Coronary artery (tissue), 2 donors: ENCODE measurements at places on chromosomes 5 and 9.

DNA sequence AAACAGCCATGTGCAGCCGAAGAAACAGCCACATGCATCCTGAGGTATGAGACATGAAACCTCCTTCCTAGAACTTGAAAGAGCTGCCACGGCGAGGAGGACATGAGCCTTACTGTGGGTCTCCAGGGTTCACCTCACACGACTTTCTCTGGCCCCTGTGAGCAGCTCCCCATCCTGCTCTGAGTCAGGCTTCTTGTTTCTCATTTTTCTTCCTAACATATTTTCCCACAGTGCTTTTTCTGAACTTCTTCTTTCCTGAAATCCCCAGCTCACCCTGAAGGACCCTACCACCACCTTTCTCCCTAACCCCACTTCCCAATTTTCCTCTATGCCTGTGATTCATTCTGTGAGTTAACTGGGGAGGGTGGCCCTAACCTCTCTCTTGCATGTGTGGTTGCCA is 33.7 kb upstream of the ADRB2 start:
- no peak for DNase-seq

DNA sequence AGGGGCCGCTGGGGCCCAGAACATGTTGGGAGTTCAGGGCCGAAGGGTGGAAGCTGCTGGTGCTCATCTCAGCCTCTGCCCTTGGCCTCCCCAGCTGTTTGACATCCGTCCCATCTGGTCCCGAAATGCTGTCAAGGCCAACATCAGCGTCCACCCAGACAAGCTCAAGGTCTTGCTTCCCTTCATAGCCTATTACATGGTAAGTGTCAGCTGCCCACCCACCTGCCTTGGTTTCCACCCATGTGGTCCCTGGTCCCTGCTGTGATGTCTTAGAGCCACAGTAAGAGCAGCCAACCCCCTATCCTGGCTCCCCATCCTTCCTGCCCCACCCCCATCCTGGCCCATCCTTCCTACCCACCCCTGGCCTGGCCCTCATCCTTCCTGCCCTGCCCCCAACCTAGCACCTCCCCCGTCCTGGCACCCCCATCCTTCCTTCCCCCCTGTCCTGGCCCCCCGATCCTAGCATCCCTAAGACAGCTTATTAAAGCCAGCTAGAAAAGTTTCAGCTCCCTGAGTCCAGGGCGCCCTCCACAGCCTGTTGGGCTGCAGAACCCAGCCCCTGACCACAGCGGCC is 9.7 kb upstream of the CEL start:
- DNase-seq = no peak

DNA sequence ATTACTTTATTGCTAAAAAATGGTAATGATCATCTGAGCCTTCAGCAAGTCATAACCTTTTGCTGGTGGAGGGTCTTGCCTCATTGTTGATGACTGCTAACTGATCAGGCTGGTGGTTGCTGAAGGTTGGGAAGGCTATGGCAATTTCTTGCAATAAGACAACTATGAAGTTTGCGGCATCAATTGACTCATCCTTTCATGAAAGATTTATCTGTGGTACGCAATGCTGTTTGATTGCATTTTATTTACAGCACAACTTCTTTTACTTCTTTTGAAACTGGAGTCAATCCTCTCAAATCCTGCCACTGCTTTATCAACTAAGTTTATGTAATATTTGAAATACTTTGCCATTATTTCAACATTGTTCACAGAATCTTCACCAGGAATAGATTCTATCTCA is 58.3 kb upstream of the ACO1 start:
- no peak for DNase-seq

DNA sequence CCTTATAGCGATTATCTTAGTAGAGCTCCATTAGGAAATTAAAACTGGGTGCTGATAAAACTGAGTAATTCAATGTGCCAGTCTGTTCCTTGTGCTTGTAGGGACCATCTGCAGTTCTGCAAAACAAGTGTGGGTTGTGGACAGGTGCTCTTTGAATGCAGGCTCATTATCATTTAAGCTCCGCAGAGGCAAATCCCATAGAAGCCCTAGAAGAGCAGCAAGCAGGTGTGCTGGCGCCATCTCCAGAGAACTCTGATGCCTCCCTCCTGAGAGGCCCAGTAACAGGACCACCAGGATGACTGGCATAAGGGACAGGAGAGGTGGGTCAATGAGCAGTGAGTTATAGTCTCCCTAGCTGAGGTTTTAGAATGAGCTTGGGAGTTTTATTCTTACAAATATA is 1342.4 kb upstream of the DMAC1 start:
- DNase-seq = no peak

DNA sequence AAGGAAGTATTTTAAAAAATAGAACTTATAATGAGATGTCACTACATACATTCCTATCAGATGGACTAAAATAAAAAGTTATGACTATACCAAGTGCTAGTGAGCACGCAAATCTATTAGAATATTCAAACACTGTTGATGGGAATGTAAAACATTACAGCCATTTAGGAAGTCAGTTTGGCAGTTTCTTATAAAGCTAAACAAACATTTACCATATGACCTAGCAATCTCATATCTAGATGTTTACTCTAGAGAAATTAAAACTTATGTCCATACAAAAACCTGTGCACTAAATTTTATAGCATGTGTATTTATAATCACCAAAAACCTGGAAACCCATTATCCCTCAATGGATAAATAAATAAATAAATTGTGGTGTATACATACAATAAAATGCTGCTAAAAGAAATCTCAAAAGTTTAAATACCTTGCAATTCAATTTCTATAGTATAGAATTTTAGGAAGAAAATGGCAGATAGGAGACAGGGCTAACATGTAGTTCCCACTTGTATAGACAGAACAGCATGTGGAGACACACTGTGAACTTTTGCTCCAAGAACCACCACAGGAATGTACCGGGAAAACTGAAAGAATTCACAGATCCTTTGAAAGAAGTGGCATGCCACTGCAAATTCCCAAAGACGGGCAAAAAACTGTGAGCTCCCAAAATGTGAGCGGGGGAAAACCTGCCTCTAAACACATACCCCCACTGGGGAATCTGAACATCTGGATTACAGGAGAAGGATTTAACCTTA is 174.6 kb upstream of the SPEF2 start:
- DNase-seq = no peak
